ENCODE measurements at places on chromosomes 11 and 22.
A peak's percentile ranks its signal among the peaks of the same experiment; 100 is the strongest.

DNA sequence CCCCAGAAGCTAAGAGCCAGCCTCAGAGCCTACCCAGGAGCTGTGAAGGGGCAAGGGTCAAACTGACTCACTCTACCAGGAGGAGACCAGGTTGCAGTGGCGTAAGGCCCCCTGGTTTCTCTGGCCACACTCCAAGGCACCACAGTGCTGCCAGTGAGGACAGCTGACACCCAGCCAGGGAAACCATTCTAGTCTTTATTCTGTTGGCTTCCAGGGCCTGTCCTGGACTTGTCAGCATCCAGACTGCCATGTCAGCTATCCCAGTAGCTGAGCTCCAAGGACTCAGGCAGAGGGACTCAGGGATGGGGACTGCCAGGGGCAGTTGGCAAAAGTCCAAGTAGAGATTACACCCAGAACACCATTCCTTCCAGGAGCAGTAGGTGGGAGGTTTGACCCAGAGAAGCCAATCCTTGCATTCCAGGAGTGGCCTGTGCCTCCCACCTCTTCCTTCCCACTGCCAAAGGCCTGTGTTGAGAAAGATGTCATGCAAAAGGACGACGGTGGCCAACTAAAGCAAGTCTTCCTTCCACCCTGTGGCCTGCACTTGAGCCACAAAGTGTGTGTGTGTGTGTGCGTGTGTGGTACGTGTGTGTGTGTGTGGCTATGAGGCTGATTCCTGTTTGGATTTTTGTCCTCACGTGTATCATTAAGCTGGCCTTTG, 3.6 kb upstream of the MAPK8IP1 start:
- DNase-seq = no peak

DNA sequence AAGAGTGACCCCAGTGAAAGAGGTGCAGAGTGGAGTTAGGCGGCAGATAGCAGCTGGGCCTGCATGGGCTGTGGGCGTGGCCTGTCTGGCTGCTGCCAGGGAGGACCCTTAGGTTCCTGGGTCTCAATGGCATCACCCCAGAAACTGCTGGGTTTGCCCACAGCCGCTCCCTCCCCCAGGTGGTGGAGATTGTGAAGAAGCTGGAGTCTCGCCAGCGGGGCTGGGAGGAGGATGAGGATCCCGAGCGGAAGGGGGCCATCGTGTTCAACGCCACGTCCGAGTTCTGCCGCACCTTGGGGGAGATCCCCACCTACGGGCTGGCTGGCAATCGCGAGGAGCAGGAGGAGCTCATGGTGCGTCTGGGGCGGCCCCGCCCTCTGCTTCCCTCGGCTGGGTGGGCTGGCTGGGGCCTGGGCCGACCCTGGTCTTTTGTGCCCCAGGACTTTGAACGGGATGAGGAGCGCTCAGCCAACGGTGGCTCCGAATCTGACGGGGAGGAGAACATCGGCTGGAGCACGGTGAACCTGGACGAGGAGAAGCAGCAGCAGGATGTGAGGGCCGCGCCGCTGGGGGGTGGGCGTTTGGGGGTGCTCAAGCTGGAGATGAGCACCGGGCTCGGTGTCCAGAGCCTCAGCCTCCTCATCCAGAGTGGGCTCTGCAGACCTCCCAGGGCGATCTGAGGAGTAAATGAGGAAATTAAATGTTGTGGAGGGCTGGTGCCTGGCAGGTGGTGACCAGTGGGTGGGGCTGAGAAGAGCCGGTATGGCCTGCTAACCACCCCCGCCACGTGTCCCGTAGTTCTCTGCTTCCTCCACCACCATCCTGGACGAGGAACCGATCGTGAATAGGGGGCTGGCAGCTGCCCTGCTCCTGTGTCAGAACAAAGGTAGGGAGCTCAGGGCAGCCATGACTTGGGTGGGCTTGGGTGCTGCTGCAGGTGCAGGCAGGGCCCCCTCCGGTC, 15.0 kb downstream of the SART1 start:
- no peak for DNase-seq

- DNase-seq = no peak
These were observed 10.9 kb downstream of the RELA start for GRCh38 chr11:65651589-65652510.

GRCh38 chr11:35511666-35512065, 13.8 kb downstream of the PAMR1 start:
- peak; percentile 91 for DNase-seq

DNA sequence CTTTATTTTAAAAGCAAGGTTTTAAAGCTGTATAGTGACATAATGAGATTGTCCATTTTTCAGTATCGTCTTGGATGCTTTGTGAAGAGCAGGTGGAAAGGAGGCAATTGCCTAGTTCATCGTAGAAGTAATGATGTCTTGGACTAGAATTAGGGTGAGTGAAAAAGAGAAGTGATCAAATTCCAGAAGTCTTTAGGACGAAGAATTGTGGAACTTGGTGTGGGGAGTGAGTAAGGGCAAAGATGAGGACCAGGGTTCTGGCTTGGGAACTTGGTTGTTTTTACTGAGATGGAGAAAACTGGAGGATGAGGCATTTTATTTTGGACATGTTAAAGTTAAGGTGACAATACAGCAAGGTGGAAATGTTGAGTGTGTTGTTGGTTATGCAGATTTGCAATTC, 1.2 kb downstream of the ILK start:
- no peak for DNase-seq

DNA sequence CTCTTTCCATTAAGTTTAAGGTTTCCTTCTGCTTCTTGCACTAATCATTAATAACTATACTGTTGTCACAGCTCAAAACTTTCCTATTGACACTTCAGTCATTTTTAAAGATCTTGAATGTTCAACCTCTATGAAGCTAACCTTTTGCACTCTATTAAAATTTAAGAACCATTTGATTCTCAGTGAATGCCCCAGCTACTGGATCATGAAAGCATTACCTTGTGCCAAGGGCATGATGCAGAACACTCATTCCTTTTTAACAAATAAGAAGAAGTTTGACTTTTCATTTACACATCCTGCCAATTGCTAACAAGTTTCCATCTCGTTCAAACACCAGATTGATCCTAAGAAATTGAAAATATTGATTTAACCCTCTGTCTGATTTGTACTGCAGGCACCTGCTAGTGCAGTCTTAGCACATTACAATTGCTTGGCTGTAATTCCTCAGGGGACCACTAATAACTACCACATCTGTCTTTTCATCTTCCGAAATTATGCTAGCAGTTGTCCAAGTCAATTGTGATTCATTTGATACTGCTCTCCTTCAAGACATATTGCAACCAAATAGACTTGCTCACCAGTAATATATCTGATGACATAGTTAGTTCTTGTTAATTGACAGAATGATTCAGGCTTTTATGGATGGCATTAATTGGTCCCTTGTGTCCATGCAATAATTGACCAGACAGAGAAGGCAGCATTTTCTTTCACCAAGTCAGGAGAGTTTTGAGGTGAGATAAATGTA, 158.4 kb downstream of the TEAD1 start:
- DNase-seq = peak; percentile 54

GRCh38 chr22:49408102-49408836, 419.4 kb downstream of the BRD1 start:
- DNase-seq = no peak

- peak; percentile 62 for DNase-seq
These were observed 134.0 kb upstream of the TEAD1 start for GRCh38 chr11:12540075-12540680.

DNA sequence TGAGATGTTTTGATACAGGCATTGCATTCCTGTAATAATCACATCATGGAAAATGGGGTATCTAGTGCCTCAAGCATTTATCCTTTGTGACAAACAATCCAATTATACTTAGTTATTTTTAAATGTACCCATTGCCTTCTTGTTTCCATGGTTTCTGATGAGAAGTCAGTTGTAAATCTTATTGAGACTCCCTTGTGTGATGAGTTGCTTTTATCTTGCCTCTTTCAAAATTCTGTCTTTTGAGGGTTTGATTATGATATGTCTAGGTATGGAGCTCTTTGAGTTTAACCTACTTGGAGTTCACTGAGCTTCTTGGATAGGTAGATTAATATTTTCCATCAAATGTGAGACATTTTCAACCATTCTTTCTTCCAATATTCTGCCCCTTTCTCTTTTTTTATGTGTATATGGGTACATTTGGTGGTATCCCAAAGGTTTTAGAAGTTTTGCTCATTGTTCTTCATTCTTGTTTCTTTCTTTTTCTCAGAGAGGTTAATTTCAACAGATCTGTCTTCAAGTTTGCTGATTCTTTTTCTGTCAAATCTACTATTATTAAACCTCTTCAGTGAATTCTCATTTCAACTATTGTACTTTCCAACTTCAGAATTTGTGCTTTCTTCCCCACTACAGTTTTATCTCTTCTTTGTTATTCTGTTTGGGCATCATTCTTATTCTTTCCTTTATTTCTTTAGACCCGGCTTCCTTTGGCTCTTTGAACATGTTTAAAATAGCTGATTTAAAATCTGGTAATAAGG, 13.7 kb downstream of the NAGA start:
- DNase-seq = no peak

- DNase-seq = no peak
These were observed 55.4 kb downstream of the CDKN1C start for GRCh38 chr11:2830030-2830812.

GRCh38 chr11:23295241-23295640, 435.0 kb upstream of the CCDC179 start:
- no peak for DNase-seq

DNA sequence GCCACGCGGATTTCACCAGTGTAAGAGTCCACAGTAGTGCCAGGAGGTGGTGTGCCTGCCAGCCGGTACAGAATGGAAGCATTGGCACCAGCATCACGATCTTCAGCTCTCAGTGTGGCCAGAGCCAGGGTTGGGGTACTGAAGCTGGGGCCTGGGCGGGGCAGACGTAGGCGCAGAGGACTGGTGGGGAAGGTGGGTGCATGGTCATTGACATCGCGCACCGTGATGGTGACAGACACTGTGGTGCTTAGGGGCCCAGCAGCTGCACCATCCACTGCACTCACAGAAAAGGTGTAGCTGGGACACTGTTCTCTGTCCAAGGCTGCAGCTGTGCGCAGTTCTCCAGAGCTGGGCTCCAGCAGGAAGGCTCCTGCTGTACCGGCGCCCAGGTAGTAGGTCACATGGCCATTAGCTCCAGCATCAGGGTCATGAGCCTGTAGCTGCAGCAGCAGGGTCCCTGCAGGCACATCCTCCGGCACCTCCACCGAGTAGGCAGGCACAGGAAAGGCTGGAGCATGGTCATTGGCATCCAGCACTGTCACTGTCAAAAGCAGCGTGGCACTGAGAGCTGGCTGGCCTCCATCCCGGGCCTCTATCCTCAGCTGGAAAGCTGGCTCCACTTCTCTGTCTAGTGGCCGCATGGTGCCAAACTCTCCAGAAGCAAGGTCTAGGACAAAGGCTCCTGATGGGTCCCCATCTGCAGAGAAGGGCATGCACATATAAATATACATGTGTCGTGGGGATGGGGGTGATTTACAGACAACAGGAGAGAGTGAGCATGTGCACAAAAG, 7.9 kb upstream of the TPP1 start:
- DNase-seq = no peak

DNA sequence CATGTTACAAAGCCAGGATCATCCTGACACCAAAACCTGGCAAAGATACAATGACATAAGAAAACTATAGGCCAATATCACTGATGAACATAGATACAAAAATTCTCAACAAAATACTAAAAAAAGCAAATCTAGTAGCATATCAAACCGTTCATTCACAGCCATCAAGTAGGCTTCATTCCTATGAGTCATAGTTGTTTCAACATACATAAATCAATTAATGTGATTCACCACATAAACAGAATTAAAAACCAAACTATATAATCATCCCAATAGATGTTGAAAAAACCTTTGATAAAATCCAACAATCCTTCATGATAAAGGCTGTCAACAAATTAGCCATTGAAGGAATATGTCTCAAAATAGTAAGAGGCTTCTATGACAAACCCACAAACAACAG, 1007.2 kb upstream of the RAG2 start:
- DNase-seq = no peak

GRCh38 chr11:27482793-27483192, 10.2 kb upstream of the LGR4 start:
- no peak for DNase-seq

DNA sequence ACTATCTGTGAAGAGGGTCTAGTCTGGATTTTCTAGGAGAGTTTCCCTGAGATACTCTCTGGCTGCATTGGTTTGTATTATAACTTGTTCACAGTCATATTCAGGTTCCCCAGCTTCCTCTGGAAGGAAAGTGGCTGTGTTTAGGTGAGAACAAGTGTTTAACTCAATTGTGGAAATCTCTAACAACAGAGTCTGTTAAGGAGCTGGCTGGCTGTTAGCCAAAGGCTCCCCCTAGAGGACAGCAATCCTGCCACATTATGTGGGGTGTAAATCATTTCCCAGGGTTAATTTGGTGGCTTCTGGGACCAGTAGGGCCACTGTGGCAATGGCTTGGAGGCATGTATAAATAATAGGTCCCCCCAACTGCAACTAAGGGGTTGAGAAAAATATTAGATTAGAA, 18.4 kb downstream of the MS4A6E start:
- DNase-seq = no peak

DNA sequence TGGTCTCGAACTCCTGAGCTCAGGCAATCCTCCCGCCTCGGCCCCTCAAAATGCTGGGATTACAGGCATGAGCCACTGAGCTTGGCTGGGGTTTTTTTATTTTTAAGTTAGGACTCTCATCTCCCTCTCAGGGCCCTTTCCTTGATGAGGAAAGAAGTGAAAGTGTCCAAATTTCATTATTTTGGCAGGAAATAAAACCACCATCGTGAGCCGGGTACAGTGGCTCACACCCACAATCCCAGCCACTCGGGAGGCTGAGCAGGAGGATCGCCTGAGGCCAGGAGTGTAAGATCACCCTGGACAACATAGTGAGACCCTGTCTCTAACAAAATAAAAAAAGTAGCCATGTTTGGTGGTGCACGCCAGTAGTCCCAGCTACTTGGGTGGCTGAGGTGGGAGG, 99.4 kb downstream of the FBXO7 start:
- no peak for DNase-seq

DNA sequence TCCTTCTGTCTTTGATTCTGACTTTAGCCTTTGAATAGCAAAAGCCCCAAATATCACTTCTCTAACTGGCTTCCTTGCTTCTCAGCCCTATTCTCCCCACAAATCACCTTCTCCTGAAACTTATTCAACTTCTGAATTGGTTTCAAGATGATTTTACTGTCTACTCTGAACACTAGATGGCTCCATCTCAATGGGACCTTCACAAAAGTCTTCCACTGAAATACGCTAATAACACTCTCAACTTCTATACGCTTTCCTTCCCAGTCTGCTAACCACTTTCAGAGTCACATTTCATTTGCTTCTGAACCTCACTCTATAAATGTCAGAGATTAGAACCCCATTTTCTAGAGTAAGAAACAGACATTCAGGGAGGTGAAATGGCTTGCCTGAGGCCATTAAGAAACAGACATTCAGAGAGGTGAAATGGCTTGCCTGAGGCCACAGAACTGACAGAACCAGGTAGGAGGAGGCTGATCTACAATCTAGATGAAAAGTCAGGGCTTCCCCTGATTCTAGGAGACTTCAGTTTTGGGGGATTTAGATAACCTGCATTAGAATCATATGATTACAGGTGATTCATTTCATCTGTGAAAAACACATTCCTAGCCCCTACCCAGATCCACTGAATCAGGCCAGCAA, 20.6 kb downstream of the MORC2 start:
- peak; percentile 71 for DNase-seq

DNA sequence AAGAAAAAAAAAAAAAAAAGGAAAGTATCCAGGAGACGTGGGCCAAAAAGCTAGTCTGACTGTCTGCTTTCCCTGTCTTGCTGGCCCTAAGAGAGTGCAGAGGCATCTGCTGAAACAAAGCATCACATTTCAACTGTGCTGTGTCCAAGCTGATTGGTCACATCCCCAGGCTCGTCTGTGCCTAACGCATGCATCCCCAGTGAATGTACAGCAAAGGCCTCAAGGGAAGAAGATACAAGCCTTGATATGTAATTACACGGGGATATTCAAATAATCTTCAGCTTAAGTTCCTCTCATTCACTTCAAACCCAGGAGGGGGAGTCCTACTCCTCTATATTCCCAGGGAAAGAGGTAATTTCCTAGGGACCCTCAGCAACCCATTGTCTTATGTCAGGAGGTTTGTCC, 5.4 kb upstream of the SORL1 start:
- peak; percentile 6 for DNase-seq

Measured in AG10803 (cell line).